ENCODE measurements at places on chromosomes 12 and 14. TPM values are rescaled to one million over a fixed set of nuclear protein-coding genes. Genes with fewer than 3 reads are reported as not detected.
A peak's percentile ranks its signal among the peaks of the same experiment; 100 is the strongest.

DNA sequence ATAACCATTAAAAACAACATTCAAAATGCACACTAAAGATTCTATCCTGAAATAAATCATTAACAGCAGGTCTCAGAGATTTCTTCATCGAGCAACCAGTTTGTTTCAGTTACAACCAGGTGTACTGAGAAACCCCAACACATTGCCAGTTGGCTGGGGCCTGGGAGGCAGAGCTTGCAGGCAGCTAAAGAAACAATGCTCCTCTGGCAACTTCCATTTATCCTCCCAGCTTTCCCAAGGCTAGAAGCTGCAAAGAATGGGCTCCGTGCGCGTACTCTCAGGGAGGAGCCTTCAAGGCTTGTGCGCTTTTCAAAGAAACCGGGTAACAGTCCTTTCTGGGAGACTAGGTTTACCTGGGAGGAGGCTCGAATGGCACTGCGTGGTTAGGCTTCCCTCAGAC lies 181.6 kb downstream of the MSRB3 start:
- no peaks in the 10 kb centered on the region for H3K27me3 ChIP-seq
- no peak for DNase-seq
- no peaks in the 10 kb centered on the region for H3K4me1 ChIP-seq
- no peak overlapping the region for H3K27ac ChIP-seq
- no peaks in the 10 kb centered on the region for H3K36me3 ChIP-seq

The ACOT6 gene
- not detected for total RNA-seq

The GPR162 gene
- 4.5 TPM for total RNA-seq

DNA sequence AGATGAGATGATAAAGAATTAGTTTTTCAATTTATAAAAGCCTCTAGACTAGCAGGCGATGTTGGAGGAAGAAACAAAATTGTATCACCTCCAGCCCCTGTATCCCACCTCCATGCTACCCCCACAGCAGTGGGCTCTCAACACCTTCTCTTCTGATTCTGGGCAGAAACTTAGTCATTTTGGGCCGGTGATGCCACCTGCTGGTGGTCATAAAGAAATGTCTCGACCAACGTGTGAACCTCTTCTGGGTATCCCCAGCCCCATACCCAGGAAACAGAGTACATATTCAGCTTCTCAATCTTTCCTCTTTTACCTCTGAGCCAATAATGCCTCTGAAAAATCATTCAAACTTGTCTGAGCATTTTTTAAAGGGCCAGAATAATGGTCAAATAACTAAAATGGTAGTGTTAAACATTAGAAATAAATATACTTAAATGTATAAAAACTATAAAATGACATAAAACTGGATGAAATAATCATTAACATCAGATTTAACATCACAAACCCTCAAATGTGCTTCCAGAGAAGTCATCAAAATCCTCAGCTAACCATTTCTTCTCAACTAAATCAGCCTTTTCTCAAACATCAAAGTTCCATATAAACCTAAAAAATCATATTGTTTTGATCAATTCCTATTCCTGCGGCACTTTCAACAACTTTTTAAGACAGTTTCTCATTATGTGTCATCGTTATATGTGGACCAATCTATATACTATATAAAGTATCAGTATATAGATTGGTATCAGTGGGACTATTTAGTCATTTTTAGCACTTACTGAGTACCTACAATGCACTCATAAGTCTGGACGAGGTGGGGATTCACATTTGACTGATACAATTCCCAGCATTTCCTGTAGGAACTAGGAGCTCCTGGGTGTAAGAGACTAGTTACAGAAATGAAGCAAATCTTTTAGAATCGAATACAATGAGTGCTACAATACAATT lies 69.4 kb downstream of the ATXN2 start:
- no peaks in the 10 kb centered on the region for H3K27me3 ChIP-seq
- H3K4me1 ChIP-seq, result no peaks in the 10 kb centered on the region
- no peak overlapping the region for H3K27ac ChIP-seq
- DNase-seq, result peak; percentile 43
- H3K4me3 ChIP-seq, result no peak overlapping the region

GRCh38 chr14:92914087-92914656 lies 8.8 kb upstream of the CHGA start:
- H3K27ac ChIP-seq, result no peak overlapping the region
- no peaks in the 10 kb centered on the region for H3K27me3 ChIP-seq
- no peak for DNase-seq
- H3K4me3 ChIP-seq, result no peak overlapping the region
- no peaks in the 10 kb centered on the region for H3K36me3 ChIP-seq
- H3K4me1 ChIP-seq, result no peaks in the 10 kb centered on the region
